ENCODE measurements at places on chromosomes 5 and 9.

- no peak for DNase-seq
These were observed 237.6 kb upstream of the RGMB start for GRCh38 chr5:98535901-98536300.

DNA sequence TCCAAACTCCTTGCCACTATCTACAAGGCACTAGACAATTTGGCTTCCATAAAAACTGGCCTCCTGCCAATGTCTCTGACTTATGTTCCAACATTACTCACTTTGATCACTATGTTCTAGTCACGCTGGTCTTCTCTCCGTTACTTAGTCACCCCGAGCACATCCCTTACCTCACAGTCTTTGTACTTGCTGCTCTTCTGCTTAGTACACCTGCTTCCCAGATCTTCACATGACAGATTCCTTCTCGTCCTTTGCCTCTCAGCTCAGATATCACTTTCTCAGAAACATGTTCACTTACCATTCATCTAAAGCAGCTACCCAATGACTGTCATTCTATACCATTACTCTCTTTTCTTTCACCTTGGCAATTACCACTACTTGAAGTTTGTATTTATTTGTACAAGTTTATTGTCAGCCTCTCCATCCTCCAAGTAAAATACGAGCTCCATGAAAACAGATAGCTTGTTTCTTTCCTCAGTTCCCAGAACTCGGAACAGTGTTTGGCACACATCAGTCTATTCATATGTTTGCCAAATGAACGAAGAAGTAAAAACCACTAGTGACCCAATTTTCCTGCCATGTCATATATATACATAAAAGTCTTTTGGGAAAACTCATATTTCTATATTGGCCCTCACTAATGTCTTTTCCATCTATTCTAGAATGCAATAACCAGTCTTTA is 5.9 kb upstream of the SLC22A5 start:
- DNase-seq: no peak

- no peak for DNase-seq
These were observed 74.5 kb upstream of the XPA start for GRCh38 chr9:97771641-97772040.

DNA sequence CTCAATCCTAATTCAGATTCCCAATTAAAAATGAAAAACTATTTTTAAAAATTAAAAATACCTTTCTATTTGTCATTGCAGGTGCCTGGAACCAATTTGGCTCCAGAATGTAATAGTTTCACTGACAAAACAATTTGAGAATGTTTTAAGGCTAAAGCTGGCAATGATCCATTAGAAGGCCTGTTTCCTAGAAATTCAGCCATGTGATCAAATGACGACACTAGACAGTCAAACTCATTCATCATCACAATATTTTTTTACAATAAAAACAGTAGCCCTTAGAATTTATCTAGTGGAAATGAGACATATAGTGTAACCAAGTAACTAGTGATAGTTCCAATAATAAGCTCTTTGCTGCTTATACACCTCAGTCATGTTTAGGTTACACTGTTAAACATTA is 75.4 kb upstream of the MAP3K1 start:
- DNase-seq: no peak

DNA sequence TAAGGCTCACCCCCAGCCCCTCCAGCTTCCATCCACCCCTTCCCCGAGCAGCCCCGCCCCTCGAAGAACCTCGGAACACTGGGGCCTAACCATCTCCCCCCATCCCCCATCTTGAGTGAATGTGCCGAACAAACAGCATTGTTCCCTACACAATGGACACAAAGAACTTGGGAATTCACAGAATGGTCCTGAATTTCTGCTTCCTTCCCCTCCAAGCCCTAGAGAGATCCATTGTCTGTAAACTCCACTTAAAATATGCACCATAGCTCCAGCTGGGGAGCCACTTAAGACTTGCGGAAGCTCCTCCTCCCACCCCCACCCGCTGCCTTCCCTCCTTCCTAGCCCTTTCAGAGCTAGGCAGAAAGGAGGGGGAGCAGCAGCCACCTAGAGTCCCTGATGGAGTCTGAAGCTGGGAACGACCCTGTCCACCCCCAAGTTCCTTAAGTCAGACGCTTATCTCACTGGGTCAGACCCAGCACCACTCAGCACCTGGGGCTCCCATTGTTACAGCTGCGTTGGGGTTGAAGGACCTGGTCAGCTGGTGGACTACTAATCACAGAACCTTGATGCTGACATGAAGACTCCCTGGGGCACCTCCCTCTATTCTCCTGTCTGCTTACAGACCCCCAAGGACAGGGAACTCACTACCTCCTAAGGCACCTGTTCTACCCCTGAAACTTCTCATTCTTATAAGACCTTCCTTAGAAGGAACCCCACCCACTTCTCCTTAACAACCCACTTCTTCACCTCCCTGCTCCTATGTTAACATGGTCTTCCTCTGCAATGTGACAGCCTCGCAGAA is 61.4 kb downstream of the PCDH1 start:
- no peak for DNase-seq

GRCh38 chr5:89968958-89969381 is 440.6 kb downstream of the CETN3 start:
- no peak for DNase-seq

DNA sequence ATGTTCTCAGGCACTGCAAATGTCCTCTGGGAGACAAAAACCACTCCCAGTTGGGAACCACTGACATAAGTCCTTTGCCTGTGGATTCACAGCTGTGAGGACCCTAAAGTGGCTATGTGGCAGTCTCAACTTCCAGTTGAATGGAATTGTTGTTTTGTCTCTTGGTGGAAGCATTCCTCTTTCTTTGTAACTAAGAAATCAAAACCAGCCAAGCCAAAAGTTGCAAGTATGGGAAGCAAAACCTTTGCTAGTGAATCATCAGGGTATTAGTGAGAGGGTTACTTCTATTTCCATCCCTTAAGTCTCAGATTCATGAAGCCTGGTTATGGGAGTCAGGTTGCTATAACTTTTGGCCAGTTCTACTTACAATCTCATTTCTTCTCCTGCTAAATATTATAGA is 49.8 kb upstream of the RPS23 start:
- DNase-seq: no peak

DNA sequence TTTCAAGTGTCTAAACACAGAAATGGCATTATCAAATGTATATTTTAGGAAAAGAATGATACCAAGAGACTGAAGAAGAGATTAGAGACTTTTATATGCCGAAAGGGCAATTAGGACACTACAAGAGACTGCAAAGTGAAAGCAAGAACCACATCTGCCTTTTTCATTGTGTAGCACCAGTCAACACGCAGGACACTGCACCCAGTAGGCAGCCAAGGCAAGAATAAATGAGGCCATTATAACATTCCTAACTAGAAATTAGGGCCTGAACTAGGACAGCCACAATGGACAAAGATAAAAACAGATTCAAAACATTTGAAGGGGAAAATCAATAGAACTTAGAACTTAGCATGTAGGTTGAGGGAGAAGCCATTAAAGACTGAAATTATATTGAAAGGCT is 10.8 kb downstream of the CETN3 start:
- DNase-seq: no peak

DNA sequence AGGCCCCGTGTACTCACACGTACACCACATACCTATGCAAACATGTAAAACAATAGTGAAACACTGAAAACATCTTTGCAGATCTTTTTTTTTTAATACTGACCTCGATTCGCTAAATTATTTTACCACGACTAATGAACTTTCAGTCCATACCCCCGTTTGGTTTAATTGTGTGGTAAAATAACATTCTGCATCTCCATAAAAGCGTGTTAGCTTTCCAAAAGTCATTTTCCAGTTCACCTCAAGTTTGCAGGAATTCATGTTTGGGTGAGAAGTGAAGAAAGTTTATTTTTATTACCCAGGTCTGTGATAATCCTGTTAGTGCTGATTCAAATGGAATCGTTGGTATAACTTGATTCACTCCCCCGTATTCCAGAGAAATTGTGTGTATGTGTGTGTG is 652 bp downstream of the ARSK start:
- DNase-seq: no peak

GRCh38 chr5:33772380-33772897 is 119.4 kb downstream of the ADAMTS12 start:
- no peak for DNase-seq

- no peak for DNase-seq
These were observed 26.0 kb downstream of the MTREX start for GRCh38 chr5:55333811-55334210.

Data from activated naive CD4-positive, alpha-beta T cell (primary cell).